ENCODE measurements at places on chromosomes 2 and 18. TPM values are rescaled to one million over a fixed set of nuclear protein-coding genes. Genes with fewer than 3 reads are reported as not detected.
A peak's percentile ranks its signal among the peaks of the same experiment; 100 is the strongest.

DNA sequence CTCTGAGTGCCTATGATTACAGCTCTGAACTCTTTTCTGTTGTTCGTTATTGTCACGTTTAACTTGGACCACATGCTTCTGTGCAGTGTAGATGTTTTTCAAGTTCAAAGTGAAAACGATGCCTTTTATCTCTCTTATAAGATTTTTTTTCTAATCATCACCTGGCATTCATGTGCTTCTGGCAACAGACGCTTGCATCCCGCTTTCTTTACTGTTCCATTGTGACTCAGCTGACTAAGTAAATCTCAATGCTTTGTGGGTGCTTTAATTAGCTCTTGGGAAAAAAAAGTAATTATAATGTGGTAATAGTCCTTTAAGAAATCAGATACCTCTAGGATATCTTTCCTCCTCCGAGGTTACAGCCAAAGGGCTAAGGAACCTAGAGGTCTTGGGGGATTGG is 31.2 kb upstream of the RMP24 start:
- no peak for DNase-seq

DNA sequence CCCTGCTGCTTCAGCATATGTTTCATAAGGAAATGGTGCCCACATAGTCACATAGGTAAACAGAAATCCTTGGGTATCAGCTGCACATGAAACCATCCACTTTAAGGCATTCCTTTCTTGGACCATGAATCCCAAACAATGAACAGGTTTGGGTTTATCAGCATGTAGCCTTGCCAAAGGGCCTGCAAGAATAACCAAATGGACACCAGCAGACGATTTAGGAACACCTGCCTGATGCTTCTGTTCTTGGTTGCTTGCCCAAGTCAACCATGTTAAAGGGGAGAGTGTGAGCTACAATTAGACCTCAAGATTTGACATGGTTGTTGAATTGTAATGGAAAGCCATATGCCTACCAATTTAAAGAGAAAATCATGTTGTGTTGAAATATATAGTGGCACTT is 1342.7 kb upstream of the PIK3C3 start:
- DNase-seq = no peak

DNA sequence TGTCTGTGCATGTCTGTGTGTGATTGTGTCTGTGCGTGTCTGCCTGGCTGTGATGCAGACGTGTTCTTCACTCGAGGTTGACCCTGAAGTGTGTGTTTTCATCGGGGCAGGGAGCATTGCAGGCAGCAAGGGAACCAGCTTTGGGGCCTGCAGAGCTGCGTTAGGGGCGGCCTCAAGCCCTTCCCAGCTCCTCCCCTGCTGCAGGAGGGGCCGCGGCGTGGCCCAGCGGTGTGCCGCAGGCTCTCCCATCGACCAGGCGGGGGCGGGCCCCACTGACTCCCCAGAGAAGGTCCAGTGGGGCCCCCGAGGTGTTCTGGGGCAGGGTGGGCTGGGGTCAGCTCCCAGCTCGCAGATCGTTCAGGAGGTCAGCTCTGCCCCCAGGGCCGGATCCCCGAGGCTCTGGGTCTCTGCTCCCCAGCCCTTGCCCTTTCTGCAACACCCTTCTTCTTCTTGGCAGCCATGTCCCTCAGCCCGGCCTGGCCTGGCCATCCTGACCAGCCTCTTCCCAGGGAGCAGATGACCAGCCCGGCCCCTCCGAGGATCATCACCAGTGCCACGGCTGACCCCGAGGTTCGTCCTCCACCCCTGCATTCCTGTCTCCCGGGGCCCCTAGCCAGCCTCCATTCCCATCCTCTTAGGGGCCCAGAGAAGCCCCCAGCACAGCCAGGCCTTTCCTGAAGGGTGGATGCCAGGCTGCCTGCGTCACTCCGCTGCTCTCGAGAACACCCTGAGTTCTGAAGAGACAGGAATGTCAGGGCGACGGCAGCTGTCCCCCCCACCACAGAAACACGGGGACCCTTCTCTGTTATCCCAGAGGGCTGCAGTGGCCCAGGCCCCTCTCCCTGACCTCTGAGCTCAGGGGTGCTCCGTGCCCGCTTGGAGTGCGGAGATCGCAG is 11.1 kb upstream of the KLHL30 start:
- peak; percentile 51 for DNase-seq

DNA sequence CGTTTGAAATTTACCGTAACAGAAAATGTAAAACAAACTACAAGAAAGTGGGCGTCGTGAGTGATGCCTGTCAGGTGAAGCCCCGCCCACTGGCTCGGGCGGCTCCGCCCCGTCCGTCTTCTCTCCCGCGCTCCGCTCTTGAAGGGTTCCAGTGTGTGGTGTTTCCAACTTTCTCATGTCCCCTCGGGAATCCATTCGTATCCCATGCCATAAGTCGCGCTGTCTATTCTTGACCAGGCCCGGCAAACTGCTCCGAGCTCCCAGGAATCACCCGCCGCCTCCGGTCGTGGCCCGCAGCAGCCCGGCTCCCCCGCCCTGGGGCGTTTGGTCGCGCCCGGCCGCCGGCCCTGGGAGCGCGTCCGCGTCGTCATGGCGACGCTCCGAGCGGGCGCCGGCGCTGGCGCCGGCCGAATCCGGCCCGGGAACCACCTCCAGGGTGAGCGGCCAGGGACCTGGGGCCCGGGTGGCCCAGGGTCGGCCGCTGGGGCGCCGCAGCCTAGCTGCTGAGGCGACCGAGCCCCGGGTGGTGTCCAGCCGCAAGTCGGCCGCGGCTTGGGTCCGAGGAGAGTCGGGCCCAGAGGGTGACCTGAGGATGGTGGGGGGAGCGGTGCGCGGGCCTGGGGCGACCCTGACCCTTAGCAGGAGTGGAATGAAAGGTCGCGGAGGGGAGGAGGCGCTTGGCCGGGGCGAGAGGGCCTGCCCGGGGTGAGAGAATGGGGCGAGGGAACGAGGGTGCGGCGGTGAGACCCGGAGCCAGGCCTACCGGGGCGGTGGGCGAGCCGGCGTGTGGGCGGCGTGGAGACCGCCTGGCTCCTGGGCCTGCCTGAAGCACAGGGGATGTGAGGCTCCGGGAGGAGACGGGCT is at the start of gene CFAP221:
CFAP221 (plus strand) TSS at position 375 of the 864 bp plus-strand sequence. CDS start 1,683 bp downstream, outside the sequence.
- DNase-seq = peak; percentile 66

- no peak for DNase-seq
Measured at GRCh38 chr2:61177727-61178549, 15.9 kb downstream of the C2orf74 start.

DNA sequence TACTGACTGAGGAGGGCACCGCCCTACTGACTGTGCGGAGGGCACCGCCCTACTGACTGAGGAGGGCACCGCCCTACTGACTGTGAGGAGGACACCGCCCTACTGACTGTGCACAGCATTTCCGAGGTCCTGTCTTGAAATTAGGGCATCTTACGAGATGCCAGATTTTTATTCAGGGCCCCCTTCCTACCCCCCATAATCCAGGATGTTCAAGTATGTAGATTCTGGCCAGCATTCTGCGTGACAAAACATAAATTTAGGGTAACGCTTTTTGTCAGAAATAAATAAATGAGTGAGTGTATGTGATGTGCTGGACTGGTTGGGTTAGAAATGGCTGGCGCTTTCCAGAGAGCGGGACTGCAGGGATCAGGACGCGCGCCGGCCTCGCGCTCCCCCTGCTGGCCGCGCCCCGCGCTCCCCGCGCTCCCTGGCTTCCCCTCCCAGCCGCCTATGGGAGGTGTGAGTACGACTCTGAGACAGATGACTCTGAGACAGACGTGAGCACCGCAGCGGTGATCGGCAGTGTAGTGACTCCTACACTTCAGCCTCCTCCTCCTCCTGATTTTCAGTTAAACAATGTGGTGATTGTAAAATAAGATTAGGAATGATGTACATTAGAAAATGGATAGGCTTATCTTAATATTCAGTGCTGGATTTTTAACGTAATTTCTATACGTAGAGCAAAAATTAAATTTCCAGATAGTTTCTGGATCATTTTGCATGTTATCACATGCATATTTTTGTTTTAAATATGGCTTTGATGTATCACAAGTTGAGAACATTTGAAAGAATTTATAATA is 149.2 kb upstream of the NFATC1 start:
- peak; percentile 74 for DNase-seq

DNA sequence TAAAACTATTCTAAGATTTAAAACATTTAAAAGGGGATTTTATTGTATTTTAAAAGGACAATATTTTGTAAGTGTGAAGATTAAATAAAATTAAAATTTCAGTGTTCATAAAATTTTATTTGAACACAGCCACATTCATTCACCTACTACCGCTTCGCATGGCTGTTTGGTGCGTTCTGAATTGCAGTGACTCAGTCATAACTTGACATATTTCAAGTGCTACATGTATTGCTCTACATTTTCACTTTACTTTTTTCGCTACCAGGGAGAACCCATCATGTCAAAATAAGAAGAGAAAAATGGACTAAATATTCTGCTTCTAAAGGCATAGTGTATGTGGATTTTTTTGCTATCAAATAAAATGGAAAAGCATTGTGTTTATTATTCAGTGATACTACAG is 8.7 kb downstream of the PTH2R start:
- no peak for DNase-seq

DNA sequence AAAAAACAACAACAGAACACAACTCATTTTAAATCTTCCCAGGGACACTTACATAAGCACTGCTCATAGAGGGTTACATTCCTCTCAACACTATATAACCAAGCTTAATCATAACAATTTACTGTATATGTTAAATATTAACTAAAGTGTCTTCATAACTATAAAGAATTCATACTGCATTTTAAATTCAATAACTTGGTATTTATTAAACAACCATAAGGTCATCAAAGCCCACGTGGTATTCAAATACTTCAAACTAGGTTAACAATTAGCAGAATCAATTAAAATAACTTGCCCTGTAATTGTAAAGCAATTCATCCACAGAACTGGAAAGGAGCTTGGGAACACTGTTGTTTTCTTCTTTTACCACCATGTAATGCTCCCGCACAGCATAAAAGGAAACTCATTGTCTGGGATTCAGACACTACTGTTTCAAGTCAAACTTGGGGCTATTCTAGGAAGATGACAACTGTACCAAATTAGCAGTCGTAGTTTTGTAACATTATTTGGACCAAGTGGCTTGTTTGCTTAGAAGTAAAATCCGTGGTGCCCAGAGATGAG is 10.4 kb downstream of the GAREM1 start:
- DNase-seq = no peak

DNA sequence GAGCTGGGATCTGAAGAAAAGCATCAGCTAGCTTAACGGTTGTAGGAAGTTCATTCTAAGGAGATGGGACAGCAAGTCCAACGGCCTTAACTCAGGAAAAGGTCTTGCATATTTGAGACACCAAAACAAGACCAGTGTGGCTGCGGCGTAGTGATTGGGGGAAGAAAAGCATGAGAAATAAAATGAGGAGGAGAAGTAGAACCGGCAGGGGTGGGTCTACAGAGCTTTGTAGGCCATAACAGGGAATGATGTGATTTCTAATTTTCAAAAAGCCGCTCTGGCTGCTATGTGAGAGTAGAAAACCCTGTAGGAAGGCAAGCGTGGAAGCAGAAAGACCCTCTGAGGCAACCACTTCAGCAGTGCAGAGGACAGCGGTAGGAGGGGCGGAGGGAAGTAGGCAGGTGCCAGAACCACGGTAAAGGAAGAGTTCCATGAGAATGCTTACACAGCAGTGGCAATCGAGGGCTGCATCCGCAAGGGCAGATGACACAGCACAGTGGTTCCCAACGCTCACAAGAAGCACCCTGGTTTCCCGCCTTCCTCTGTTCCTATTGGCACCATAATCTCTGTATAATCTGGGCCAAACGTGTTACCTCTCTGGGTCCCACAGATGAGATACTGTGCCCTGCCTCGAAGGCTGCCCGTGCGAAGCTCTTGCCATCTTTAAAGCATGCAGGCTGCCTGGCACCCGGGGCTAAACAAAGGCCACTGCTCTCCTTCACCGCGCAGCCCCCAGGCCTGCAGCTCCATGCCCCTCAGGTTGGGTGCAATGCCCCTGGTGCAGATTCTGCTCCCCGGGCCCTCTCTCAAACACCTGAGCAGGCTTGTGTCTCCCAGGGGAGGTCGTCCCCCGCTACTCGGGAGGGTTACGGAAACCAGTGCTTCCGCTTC is 795 bp downstream of the ANKRD39 start:
- no peak for DNase-seq

DNA sequence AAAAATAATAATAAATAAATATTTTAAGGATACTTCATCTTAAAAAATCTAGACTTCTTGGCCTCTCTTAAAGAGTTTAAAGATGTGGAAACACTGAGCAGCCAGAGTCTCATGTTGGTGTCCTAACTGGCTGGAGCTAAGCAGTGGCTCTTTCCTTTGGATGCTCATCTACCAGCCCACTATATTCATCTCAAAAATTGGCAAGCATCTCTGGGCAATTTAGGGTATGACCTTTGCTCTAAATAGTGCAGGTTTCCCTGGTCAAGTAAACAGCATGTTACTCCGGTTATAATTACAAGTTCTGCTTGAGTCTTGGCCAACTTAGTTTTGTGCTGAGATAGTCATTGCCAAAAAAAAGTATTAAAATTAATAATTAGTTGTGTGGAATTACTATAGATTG is 117.8 kb downstream of the TTC27 start:
- no peak for DNase-seq

The UGT1A4 gene
- not detected for total RNA-seq

The FAM124B gene
- 0.45 TPM for total RNA-seq

The NAT8 gene
- total RNA-seq = not detected

The CFC1B gene
- not detected for total RNA-seq
